ENCODE measurements at places on chromosomes 4 and X. TPM values are rescaled to one million over a fixed set of nuclear protein-coding genes. Genes with fewer than 3 reads are reported as not detected.
A peak's percentile ranks its signal among the peaks of the same experiment; 100 is the strongest.

GRCh38 chrX:38868941-38869401 is 67.7 kb downstream of the MID1IP1 start:
- no peaks in the 10 kb centered on the region for H3K4me1 ChIP-seq
- H3K36me3 ChIP-seq, result no peaks in the 10 kb centered on the region
- H3K27me3 ChIP-seq, result peaks cover 48% of the 10 kb centered on the region
- DNase-seq, result no peak
- no peak overlapping the region for H3K4me3 ChIP-seq

GRCh38 chr4:124067046-124067445 is 645.5 kb downstream of the ANKRD50 start:
- no peak overlapping the region for H3K4me3 ChIP-seq
- H3K4me1 ChIP-seq, result no peaks in the 10 kb centered on the region
- no peaks in the 10 kb centered on the region for H3K36me3 ChIP-seq
- DNase-seq, result no peak
- H3K27ac ChIP-seq, result no peak overlapping the region

- H3K27ac ChIP-seq, result no peak overlapping the region
- no peak overlapping the region for H3K4me3 ChIP-seq
- H3K36me3 ChIP-seq, result no peaks in the 10 kb centered on the region
Measured at GRCh38 chr4:2910409-2910808, 52.8 kb downstream of the NOP14 start.

GRCh38 chr4:68997040-68997439 is 45.4 kb upstream of the UGT2A3 start:
- H3K4me3 ChIP-seq, result no peak overlapping the region
- no peaks in the 10 kb centered on the region for H3K36me3 ChIP-seq
- H3K4me1 ChIP-seq, result no peaks in the 10 kb centered on the region
- DNase-seq, result no peak

DNA sequence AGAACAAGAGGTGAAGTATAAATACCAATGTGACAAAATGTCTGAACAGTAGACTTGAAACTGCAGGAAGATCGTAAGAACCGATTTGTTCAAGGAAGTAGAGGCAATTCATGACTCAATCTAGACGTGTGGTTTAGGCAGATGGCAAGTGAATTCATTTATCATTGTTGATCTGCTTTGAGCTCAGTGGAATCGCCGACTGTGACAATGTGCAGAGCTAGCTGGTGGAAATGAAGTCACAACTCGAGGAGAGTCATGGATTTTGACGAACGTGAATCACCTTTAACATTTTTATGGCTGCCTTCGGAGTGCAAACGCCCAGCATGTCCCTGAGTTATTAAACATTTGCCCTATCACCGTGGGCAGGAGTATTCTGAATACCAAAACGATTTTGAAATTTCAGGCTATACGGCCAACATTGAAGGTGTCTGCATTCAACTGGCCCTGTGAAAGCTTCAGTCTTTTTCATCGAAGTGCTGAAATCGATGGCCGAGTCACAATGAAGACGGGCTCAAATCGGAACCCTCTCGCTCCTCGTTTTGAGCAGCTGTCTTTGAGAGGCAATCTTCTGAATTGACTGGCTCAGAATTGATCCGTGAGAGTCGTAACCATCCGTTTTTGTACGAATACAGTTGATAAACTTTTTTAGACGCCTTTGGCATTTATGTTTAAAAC is 689 bp upstream of the OGT start:
- no peaks in the 10 kb centered on the region for H3K27me3 ChIP-seq
- H3K27ac ChIP-seq, result peak overlapping the region; percentile 85
- H3K4me3 ChIP-seq, result peak overlapping the region; percentile 76
- H3K4me1 ChIP-seq, result no peaks in the 10 kb centered on the region
- no peak for DNase-seq
- no peaks in the 10 kb centered on the region for H3K36me3 ChIP-seq

GRCh38 chr4:72631296-72631695 is 62.3 kb upstream of the ADAMTS3 start:
- no peaks in the 10 kb centered on the region for H3K27me3 ChIP-seq
- no peaks in the 10 kb centered on the region for H3K36me3 ChIP-seq
- DNase-seq, result peak; percentile 72
- H3K27ac ChIP-seq, result no peak overlapping the region

The NCAPG gene
- total RNA-seq, result 0.59 TPM

The DSPP gene
- not detected for total RNA-seq
